ENCODE measurements at places on chromosomes 4 and X.

- no peak for DNase-seq
Measured at GRCh38 chr4:46909078-46909477, at the start of gene COX7B2. TSS of gene COX7B2 (minus strand) at chr4:46909245. CDS start at chr4:46735192, 174,053 bp downstream.

- DNase-seq = no peak
Measured at GRCh38 chr4:101689220-101689619, 101.3 kb upstream of the BANK1 start.

DNA sequence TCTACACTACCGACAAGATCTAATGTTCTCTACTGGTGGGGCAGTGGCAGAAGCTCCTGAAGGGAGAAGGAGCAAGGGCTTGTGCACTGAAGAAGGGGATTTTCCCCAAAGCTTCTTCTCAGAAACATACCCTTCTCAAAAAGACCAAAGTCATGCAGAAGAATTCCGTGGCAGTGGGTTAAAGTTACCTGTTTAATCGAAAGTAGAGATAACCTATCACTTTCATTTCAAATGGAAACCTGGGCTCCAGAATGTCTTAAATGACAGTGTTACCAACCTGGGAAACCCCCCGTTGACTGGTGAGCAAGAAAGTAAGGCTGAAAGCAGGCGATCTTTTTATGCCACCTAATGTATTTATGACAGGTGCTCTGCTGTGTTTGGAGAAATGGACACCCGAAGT, 92.5 kb upstream of the TEX13D start:
- DNase-seq = no peak

- no peak for DNase-seq
Measured at GRCh38 chrX:45134315-45134731, 66.4 kb downstream of the DIPK2B start.

- DNase-seq = peak; percentile 61
Measured at GRCh38 chrX:123846577-123847038, 13.2 kb upstream of the XIAP start.

- DNase-seq = peak; percentile 71
Measured at GRCh38 chr4:39528061-39528465, 824 bp upstream of the UGDH start.

GRCh38 chr4:52979821-52980590, 117.9 kb downstream of the RASL11B start:
- DNase-seq = no peak

- no peak for DNase-seq
Measured at GRCh38 chr4:126354784-126355183, 1040.0 kb downstream of the FAT4 start.

GRCh38 chrX:96435378-96436035, 249.1 kb upstream of the DIAPH2 start:
- DNase-seq = no peak

DNA sequence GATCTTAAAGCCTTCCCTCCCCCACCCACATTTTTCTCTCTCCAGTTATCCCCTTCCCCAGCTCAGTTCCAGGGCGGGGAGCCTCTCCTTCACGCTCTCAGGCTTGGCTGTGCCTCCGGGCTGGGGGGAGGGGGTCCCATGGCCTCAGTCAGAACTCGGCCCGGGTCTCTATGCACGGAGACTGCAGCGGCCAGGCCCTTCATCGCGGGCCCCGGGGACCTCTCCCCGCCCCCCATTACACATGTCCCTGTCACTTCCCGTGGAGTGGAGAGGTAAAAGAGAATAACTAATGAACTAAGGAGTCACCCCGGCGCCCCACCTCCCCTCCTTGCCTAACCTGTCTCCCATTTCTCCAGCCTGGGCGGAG, 838 bp upstream of the PRICKLE3 start:
- DNase-seq = no peak

GRCh38 chr4:40055511-40055862, 1.2 kb upstream of the N4BP2 start:
- peak; percentile 11 for DNase-seq

DNA sequence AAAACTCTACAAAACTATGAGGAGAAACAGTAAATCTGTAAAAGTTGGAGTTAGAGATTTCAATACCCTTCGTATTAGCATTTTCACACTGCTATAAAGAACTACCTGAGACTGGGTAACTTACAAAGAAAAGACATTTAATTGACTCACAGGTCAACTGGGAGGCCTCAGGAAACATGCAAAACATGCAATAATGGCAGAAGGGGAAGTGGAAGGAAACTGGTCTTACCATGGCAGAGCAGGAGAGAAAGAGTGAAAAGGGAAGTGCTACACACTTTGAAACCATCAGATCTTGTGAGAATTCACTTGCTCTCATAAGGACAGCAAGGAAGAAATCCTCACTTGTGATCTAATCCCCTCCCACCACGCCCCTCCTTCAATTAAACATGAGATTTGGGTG, 949.9 kb downstream of the TECRL start:
- DNase-seq = no peak

Data from GM04504 (cell line).